Stimulated activated CD8-positive, alpha-beta memory T cell treated with anti-CD3 and anti-CD28 coated beads, Interleukin-7, amount 100 ng/mL, for 4 hours (primary cell): ENCODE measurements at places on chromosomes 7 and 10.

GRCh38 chr7:133530682-133531081 lies 277.8 kb downstream of the EXOC4 start:
- no peak for DNase-seq

DNA sequence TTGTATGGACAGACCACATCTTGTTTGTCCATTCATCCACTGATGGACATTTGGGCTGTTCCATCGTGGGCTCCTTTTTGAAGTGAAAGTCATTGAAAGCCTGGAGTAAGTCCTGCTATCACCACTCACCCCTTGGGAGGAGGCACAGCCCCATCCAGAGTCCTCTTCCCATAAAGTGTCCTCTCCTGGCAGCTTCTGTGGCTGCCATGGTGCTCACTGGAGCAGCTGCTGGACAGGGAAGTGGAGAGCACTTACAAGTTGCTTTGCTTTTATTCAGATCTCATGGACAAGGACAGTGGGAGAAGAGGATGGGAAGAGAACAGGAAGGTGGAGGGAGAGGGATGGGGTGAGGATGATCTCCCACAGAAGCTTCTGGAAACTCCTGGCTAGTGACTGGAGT lies 18.5 kb upstream of the EIF5AL1 start:
- no peak for DNase-seq

DNA sequence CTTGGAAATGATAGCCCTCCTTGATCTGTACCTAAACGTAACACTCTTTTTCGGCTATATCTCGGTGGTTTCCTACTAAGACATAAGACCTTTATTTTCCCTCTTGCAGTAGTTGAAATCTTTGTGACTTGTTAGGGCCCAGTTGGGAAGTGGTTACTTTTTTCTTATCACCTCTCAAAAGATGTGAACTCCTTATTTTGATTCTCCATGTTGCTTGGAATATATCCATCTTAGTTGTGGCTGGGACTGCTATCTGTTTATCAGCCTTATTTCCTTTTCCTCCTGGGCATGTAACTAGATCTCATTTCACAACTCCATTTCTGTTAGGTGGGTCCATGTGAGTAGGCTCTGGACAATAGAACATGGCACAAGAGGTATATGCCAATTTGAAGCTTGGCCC lies 4.1 kb upstream of the CPED1 start:
- no peak for DNase-seq

GRCh38 chr10:97975598-97975997 lies 54.8 kb downstream of the CRTAC1 start:
- DNase-seq = no peak

GRCh38 chr7:141693082-141693481 lies 8.9 kb downstream of the DENND11 start:
- no peak for DNase-seq

GRCh38 chr10:1978584-1978983 lies 241.3 kb upstream of the ADARB2 start:
- no peak for DNase-seq

GRCh38 chr7:123573896-123574467 lies 16.4 kb upstream of the NDUFA5 start:
- no peak for DNase-seq

DNA sequence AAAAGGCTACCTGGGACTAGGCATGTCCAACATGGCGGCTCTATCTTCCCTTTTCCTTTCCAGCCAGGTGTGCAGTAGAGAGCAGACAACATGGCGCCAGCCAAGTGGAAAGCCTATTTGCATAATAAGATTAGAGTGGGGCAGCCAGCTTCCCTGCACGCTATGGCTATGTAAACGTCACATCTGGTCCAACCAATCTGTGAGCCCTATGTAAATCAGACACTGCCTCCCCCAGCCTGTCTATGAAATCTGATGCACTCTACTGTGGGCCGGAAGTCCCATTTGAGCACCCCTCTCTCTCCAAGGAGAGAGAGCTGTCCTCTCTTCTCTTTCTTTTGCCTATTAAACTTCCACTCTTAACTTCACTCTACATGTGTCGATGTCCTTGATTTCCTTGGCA lies 984.9 kb upstream of the AUTS2 start:
- no peak for DNase-seq

GRCh38 chr7:39560408-39560807 lies 5.8 kb upstream of the YAE1 start:
- no peak for DNase-seq

DNA sequence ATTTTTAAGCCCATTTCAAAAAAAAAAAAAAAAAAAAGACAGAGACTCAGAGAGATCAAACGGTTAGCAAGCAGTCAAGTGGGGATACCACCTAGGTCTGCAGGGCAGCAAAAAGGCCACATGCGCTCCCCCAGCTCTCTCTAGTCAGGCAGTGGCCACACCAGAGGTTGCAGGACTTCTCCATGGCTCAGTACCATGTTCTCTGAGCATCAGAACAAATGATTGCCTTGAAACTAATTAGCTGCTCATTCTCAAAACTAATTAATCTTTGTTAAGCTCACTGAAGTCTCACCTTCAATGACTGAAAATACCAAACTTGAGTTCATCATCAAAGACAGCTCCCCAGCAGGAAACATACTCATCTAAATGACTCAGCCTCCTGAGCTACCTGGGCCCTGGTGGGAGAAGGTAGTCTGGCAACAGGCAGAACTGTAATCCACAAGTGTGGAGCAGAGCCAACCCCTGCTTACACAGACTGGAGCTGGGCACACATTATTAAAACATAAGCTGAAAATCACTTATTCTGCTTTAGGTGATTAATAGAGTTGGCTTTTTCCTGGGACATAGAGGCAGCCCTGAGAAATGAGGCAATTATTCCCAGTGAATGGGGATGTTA lies 319.6 kb downstream of the GRID1 start:
- no peak for DNase-seq

- DNase-seq = no peak
Observed at GRCh38 chr10:5493691-5494090, 5.7 kb downstream of the CALML5 start.
